A549 treated with CpdA at 1 μM for 4 hours (cell line): ENCODE measurements at places on chromosomes 1 and 21. TPM values are rescaled to one million over a fixed set of nuclear protein-coding genes. Genes with fewer than 3 reads are reported as not detected.

ELAVL4 gene
- total RNA-seq = 0.26 TPM in 1 of 5 replicates, not detected in the others

CFHR4 gene
- not detected in 5 replicates for total RNA-seq

MAP10 gene
- total RNA-seq = 0.75 to 1.1 TPM (median 1.0 TPM) in 5 replicates

GNAT2 gene
- 0.06 to 0.54 TPM in 2 of 5 replicates, not detected in the others for total RNA-seq

MCOLN2 gene
- total RNA-seq = 1.7 to 3.2 TPM (median 2.2 TPM) in 5 replicates

TSTD1 gene
- total RNA-seq = 0.25 to 0.52 TPM (median 0.40 TPM) in 4 of 5 replicates, not detected in the other

ESRRG gene
- not detected in 5 replicates for total RNA-seq

IKBKE gene
- total RNA-seq = 7.4 to 9.5 TPM (median 8.8 TPM) in 5 replicates

TRIM45 gene
- total RNA-seq = 0.97 to 1.7 TPM (median 1.3 TPM) in 5 replicates

IGSF3 gene
- 17.9 to 23.4 TPM (median 21.2 TPM) in 5 replicates for total RNA-seq

KCNN3 gene
- total RNA-seq = 0.05 to 0.07 TPM (median 0.05 TPM) in 3 of 5 replicates, not detected in the others

GJA9 gene
- 0.06 TPM in 1 of 5 replicates, not detected in the others for total RNA-seq

FAM110D gene
- total RNA-seq = 0.01 to 0.06 TPM in 2 of 5 replicates, not detected in the others

INAVA gene
- 33.8 to 43.7 TPM (median 37.4 TPM) in 5 replicates for total RNA-seq

CHRNB2 gene
- 0.34 to 0.58 TPM (median 0.38 TPM) in 5 replicates for total RNA-seq

GBP5 gene
- 0.05 TPM in 2 of 5 replicates, not detected in the others for total RNA-seq

MACF1 gene
- total RNA-seq = 49.8 to 62.0 TPM (median 54.7 TPM) in 5 replicates

KIAA0040 gene
- total RNA-seq = 0.31 to 0.58 TPM (median 0.47 TPM) in 5 replicates

PDZK1 gene
- total RNA-seq = 0.45 to 1.2 TPM (median 0.86 TPM) in 5 replicates

B3GALT2 gene
- not detected in 5 replicates for total RNA-seq

PLA2G5 gene
- not detected in 5 replicates for total RNA-seq

FCRL6 gene
- total RNA-seq = not detected in 5 replicates

TFF3 gene
- total RNA-seq = not detected in 5 replicates

NPPB gene
- 0.16 TPM in 1 of 5 replicates, not detected in the others for total RNA-seq

PTPN14 gene
- 8.5 to 11.1 TPM (median 10.3 TPM) in 5 replicates for total RNA-seq

LCE3A gene
- not detected in 5 replicates for total RNA-seq

UBE4B gene
- 12.3 to 15.5 TPM (median 14.9 TPM) in 5 replicates for total RNA-seq
